ENCODE measurements at places on chromosomes 13 and 19.

- DNase-seq, result no peak
Observed at GRCh38 chr13:45048890-45049407, 59.6 kb downstream of the GPALPP1 start.

- no peak for DNase-seq
Observed at GRCh38 chr13:50779443-50780200, 63.9 kb downstream of the DLEU7 start.

DNA sequence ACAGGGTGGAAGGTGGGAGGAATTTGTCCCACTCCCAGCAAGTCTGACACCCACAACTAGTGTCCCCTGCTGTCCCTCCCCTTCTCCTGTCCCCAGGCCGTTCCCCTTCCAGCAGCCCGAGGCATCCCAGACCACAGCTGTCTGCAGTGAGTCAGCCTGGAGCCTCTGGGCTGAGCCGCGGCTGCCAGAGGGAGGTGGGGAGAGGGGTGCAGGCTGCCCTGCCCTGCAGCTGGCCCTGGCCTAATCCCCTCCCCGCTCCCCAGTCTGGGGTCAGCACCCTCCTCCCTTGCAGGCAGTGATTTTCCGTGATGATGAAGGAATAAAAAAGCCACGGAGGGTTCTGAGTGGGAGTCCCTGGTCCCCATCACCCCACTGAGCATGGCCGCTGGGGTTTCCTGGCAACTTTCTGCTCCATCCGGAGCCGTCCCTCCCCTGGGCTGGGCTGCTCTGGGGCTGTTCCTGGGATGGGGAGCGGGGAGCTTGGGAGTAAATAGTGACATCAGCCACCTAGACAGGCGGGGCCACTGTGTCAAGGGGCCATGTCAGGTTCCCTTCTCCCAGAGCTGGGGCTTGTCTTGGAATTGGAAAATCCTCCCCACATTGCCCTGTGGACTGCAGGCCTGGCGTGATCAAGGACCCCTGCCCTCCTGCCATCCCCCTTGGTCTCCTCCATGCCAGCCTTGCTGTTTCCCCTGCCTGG lies 16.8 kb downstream of the SPC24 start:
- no peak for DNase-seq

GRCh38 chr13:42985312-42986175 lies 6.5 kb downstream of the EPSTI1 start:
- no peak for DNase-seq

GRCh38 chr19:16041299-16041990 lies 34.9 kb upstream of the TPM4 start:
- DNase-seq, result peak; percentile 73

GRCh38 chr13:27919659-27919933 lies 204 bp upstream of the PDX1 start:
- DNase-seq, result no peak

DNA sequence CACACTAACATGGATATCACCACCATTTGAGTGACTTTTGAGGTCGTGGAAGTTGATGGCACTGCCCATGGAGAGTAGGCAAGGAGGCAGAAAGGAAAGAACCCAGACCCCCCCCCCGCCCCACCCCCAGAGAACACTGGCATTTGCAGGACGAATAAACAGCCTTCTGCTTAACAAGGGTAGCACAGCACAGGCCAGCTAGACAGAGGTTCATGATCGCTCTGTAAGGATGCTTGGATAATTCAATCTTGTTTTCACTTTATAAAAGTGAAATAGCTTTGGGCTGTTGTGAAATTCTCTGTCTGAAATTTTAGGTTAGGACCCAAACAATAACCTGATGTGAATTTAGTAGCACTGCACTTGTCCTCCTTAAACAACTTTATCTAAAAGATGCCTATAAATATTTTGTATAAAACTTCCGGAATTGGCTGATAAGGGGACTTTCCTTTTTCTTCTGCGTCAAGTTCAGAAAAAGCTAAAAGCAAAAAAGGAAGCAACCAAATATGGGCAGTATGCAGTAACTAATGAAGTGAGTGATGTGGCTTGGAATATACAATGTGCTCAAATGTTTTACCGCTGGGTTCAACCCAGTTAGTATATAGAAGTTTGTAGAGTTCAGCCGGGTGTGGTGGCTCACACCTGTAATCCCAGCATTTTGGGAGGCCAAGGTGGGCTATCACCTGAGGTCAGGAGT lies 163.7 kb downstream of the SHISA2 start:
- no peak for DNase-seq

GRCh38 chr13:114285166-114285808 lies 3.9 kb downstream of the UPF3A start:
- DNase-seq, result no peak

DNA sequence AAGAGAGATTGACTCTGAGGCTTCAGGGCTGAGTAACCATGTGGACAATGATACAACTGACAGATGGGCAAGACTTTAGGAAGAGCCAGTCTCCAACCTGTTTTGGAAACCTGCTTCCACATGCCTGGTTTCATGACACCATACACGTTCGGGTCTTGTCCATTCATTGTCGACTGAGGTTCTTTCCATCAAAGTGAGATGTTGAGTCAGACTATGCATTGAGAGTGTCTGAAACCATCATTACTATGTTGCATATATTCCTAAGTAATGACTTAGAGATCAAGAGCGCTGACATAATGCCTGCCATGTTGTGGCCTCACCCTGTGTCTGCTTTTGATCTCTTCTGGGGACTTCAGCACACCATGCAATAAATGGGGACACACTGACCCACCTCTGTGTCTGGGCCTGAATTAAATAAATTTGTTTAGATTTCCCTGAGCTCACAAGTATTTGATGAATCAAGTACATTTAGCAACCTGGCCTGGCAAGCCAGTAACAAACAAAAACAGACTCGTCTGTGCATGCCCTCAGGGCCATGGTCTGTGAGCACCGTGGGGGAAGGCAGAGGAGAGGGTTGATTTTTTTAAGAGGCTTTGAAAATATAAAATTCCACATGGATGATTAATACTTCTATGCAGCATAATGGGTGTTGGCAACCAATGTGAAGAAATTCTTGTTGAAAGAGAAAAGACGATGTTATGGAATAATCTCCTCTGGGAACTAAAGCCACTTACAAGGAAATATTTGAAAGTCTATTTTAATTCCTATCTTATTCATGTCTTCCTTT lies 49.9 kb upstream of the UBAC2 start:
- DNase-seq, result no peak

DNA sequence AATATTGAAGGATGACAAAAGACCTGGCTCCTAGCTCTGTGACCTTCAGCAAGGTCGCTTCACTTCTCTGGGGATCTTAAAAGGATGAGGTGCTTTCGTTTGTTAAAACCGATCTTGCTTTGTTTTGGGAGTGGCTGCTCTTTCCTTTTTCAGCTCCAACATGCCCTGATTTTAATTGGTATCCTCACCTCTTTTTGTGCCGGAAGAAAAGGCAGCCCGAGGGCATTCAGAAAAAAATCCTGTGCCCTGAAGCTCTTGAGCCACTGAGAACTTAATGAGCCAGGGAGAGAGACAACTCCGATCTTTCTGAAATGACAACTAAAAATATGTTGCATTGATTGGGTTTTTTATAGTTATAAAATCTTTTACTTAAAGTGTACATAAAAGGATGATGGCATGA lies 19.4 kb downstream of the CLDN10 start:
- no peak for DNase-seq

DNA sequence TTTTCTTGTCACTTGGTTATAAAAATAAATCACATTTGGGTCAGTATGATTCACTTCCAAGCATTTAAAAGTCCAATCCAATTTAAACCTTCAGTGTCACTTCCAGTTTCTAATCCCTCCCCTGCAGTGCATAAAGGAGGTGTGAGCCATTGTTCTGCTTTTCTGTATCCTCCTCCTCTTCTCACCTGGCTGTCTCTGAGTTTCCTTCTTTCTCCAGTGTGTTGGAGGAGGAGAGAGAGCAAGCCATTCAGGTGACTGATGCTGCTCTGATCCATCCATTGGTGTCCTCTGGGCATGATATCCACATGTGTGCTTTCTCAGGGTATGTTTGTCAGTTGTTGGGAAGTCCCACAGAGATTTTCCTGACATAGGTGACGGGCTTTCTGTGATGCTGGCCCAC lies 1.2 kb downstream of the NUDT15 start:
- DNase-seq, result no peak

GRCh38 chr19:34489175-34489574 lies 7.6 kb downstream of the WTIP start:
- no peak for DNase-seq

GRCh38 chr13:99381766-99382165 lies 74.6 kb upstream of the GPR183 start:
- no peak for DNase-seq

GRCh38 chr13:48977973-48978372 lies 2.3 kb downstream of the FNDC3A start:
- DNase-seq, result no peak

DNA sequence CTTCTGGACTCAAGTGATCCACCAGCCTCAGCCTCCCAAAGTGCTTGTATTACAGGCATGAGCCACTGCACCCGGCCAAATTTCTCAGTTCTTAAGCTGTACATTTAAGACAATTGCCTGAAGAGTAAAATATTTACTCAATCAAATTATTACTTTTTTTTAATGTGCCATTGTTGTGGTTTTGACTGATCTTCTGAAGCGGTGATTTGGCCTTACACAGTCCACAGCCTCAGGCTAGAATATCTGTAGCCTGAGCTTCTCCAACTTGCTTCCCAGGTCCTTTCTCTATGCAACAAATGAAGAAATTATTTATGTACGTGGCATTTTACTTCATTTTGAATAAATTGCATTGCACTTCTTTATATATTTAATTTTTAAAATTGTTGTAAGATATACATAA lies 281.3 kb downstream of the KLF5 start:
- no peak for DNase-seq

- no peak for DNase-seq
Observed at GRCh38 chr13:57638186-57638890, 6.8 kb downstream of the PCDH17 start.

GRCh38 chr19:24159707-24160106 lies 72.7 kb downstream of the ZNF254 start:
- no peak for DNase-seq

DNA sequence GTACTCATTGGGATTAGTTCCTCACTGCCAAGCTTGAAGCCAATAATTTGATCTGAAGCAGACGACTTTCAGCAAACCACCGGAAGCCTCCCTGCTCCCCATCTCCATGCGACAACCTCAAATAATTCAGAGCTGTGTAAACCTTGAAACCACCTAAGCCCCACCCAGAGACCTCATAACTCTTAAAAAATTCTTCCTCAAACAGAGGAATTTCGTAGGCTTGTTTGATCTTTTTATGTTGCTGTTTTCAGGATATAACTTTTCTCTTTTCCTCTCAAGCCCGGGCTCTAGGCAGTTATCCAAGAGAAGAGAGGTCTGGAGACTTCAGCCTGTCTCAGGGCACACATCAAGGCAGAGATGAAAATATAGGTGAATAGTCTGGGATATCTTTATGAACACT lies 311.6 kb downstream of the KCNRG start:
- DNase-seq, result no peak

DNA sequence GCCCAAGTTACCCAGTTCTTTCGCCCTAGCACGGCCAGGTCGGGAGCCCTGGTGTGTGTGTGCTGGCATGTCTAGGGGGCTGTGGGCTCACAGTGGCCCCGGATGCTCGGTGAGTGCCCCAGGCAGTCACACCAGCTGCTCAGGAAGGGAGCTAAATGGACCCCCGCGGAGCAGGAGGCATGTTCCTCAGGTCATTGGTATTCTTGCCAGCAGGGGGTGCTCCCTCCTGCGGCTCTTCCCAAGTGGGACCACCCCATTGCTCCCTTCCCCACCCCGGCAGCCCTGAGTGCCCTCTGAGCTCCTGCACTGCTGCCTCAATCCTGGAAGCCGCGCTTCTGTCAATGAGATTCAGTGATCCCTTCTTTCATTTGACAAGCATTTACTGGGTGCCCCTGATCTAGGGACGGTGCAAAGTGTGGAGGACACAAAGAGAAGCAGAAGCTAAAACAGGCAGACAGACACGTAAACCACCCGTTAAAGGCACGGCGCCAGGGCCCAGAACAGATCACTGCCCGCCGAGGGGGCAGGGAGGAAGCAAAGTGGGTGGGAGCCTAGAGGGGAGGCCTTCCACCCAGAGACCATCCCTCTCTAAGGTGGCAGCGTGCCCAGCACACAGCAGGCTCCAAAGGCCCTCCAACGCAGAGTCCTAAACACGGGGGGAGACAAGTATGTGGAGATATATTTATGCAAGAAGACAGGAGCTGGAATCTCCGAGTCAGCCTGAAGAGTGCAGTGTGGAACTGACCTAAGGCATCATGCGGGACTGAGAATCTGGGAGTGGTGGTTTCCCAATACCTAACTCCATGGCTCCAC lies 5.2 kb upstream of the ADPRHL1 start:
- DNase-seq, result no peak

GRCh38 chr13:42001580-42001979 lies 40.7 kb upstream of the VWA8 start:
- DNase-seq, result no peak

DNA sequence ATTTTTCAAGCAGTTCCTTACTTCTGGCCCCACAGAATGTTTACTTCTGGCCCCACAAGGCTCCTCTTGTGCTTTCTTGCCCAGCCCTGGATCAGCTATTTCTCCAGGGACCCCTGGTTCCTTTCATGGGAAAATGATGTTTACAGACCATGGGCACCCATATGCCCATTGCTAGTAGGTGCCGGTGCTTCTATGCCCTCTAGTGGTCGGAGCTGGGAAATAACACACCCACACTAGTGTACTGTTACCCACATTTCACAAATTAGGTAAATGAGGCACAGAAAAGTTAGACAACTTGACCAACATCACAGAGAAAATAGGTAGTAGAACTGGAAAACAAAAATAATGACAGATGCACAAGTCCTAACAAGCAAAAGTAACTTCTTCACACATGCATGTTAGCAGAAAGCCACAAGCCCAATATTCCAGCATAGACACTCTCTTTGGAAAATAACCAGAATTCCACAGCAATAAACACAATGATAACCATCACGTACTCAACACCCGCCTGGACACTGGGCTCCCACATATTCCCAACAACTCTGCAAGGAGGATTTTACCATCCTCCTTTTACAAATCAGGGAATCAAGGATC lies 1.3 kb upstream of the CEACAM6 start:
- peak; percentile 58 for DNase-seq

All from stimulated activated CD8-positive, alpha-beta memory T cell treated with anti-CD3 and anti-CD28 coated beads, Interleukin-2, amount 100 ng/mL, for 48 hours (primary cell).